ENCODE measurements at places on chromosomes 5 and 9.

- no peak for DNase-seq
Observed at GRCh38 chr9:115606838-115607237, 488.9 kb upstream of the TNC start.

DNA sequence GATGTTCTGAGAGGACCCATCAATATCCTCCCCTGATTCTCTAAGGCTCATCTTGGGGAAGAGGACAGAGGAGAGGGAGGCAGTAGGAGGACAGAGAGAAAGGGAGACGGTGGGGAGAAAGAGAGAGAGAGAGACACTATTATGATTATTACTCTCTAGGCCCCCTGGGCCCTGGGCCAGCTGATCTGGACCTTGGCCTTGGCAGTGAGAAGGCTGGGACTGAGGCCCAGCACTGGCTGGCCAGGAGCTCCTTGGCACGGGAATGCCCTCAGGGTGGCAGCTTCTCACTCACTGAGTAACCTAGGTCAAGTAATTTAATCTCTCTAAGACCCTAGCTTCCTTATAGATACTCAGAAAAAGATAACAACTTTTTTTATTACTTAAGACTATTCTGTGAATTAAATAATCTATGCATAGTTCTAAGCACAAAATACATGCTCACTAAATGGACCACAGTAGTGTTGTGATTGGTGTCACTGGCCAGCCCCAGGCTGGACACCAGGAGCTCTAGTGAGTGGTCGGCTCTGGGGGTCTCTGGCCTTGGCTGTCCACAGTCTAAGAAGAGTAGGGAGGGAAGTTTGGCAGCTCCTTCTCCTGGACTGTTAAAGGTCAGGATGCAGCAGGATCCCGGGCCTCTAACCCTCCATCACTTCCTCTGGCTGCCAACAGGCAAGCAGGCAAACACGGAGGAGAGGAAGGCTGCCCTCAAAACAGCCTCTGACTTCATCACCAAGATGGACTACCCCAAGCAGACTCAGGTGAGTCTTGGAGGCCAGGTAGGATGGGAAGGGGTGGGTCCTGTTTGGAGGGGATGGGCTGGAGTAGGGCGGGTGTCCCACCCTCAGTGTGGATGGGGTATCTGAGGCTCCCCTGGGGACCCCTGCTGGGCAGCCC is 50.0 kb downstream of the GSN start:
- DNase-seq: no peak

DNA sequence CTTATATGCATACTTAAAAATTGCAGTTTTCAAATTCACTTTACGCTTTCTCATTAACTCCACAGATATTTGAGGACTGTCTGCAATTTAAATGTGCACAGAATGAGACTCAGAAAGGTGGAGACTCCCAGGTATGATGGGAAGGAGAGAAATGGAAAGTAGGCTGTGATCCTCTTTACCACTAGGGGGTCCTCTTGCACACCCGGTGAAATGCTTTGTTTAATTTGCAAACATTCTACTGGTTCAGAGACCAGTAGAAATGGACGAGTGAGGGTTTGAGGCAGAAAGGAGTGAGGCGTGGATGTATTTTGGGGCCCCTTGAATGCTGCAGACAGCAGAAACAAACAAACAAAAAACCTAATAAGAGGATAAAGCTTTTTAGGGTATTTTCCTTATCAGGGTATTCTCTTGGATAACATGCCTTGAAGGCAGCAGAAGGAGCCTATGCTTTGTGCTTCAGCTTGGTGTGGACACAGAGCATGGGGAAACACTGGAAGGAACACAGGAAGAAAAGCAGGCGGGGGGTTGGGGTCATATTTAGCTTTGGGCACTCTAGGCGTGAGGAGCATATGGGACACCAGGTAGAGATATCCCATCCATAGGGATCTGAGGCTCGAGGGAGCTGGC is 410.1 kb downstream of the DMRT2 start:
- DNase-seq: no peak

DNA sequence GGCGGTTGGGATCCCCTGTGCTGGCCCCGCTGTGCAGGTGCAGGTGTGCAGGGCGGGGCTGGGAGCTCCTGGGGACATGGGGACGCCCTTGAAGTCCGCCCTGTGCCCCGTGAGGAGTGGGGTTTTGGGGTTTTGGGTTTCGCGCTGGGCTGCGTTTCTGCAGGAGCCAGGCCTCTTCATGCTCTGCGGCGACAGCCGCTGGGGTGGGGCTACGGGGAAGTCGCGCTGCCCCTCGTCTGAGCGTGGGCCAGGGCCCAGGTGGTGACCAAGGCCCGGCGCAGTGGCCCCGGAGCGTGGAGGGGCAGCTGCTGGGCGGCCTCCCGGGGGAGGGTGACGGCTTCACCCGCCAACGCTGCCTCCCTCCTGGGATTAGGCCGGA is 47.8 kb upstream of the IRX4 start:
- no peak for DNase-seq

DNA sequence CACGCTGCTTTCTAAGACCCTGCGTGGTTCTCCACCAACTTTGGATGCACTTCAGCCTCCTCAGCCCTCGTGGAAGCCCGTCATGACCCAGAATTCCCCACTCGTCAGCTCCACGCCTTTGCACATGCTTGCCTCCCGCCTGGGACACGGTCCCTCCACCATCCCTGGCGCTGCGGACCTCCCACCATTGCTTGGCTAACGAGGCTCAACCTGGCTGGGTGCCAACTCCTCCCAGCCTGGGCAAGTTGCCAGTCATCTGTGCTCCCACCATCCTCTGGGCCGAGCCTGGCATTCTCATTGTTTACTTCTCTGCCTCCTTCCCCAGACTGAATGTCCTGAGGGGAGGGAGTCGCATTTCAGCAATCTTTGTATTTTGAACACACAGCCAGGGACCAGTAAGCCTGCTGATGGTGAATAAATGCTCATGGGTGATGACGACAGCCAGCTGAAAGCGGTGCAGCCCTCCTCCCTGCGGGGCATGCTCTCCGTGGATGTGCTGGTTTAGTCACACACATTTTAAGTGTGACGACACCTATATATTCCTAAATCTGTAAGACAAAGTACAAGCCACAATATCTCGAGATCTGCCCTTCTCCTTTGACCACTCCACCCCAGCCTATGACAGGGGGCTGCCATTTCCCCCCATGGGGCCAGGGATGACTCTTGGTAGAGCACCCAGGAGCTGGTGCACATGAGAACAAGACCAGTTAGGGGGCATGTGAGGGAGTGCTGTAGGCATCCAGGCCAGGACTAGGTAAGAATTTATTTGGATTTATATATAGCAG is 37.6 kb downstream of the ANKRD33B start:
- peak; percentile 99 for DNase-seq

GRCh38 chr5:133824661-133825254 is 143.7 kb downstream of the C5orf15 start:
- DNase-seq: no peak

GRCh38 chr5:167513381-167513780 is 778.1 kb upstream of the WWC1 start:
- peak; percentile 97 for DNase-seq

DNA sequence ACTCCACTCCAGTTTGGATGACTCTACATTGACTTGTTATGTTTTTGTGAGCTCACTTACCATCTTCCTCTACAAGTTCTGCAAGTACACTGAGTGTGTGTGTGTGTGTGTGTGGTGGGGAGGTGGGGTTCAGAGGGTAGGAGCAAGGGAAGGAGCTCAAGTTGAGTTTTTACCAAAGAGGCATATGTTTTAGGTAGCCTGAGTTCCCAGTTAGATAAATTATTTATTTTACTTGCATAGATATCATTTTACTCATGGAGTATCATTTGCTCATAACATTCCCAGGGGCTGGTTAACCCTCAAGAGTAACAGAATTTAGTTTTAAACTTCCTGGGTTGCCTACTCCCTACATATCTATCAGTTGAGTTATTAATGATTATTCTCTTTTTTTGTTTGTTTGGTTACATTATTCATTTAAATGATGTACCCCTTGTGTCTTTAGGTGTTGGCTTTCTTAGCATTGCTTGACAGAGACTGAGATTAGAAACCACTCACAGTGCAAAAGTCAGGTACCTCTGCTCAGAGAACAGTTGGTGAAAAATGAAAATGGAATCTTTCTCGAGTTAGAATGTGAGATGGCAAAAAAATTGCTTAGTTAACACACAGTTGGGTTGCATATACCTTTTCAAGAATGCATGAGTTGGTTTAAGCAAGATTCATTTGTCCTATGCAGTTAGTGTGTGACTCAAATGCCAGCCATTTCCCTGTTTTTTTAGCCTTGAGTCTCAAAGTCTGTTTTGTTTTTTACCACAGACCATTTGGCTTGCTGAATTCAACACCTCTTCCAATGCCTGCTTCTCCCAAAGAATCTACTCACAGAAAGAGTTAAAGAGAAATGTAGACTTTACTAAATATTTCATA is 29.2 kb downstream of the TNFSF8 start:
- DNase-seq: no peak

Measured in NCI-H2081 treated with DMSO at 0.1 percent for 48 hours (cell line).